Myometrial cell (primary cell): ENCODE measurements at places on chromosomes 3 and 15. TPM values are rescaled to one million over a fixed set of nuclear protein-coding genes. Genes with fewer than 3 reads are reported as not detected.

GOLGA8G gene
- total RNA-seq, result not detected in 2 replicates

KIF15 gene
- 7.8 and 8.9 TPM in 2 replicates for total RNA-seq

GRIP2 gene
- total RNA-seq, result under 0.01 and 0.35 TPM in 2 replicates

CELSR3 gene
- total RNA-seq, result 0.86 and 1.4 TPM in 2 replicates

ADAMTS7 gene
- 3.2 and 6.2 TPM in 2 replicates for total RNA-seq

IL20RB gene
- total RNA-seq, result 34.0 and 37.6 TPM in 2 replicates
